ENCODE measurements at places on chromosomes 4 and X.

DNA sequence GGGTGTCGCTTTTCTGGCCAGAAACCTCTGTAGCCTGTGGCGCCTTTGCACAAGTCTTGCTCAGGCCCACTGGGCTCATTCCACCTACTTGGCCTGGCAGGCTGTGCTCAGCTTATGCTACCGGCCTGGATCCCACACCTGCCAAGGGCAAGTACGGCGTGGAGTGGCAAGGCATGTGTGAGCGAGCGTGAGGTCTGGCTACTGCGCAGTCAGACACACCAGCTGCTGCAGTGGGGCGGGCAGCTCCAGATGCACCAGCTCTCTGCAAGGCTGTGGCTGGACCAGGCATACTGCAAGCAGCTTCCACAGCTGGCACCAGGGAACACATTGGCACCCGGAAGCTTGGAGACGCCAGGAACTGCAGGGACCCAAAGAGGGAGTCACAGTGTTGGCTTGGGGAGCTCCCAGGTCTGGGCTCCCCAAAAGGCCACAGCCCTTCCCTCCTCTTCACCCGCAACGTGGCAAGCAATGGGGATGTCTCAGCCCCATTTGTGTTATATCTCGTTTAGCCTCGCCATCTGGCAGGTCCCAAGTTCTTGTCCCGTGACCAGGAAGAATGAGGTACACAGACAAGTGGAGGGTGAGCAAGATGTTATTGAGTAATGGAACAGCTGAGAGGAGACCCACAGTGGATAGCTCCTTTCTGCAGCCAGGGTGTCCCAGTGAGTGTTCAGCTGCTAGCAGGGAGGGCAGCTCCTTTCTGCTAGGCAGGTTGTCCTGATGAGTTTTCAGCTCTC, 3.8 kb upstream of the FBXW7 start:
- DNase-seq: no peak

DNA sequence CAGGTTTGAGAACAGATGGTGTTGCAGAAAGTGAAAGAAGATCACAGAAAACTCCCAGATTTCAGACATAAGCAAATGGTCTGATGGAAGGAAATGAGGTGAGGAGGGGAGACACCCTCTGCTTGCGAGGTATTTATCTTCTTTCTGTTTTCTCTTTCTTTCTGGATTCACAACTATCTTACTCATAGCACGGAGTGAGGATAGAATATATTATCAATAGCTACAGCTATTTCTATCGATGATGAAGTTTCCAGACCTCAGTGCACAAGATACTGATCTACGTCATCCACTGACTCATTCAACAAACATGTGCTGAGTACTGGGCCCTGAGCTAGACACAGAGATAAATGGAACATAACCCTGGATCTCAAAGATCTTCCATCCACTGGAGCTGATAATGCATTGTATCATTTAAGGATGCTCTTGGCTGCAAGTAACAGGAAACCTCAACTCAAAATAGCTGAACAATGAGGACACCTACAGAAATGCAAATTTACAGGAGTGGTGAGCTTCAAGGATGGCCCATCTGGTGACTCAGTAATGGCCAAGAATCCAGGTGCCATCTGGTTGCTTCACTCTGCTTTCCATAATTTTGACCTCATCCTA, 21.2 kb downstream of the SLC2A9 start:
- DNase-seq: no peak

- DNase-seq: no peak
Observed at GRCh38 chr4:32191961-32192360, 1471.8 kb downstream of the PCDH7 start.

DNA sequence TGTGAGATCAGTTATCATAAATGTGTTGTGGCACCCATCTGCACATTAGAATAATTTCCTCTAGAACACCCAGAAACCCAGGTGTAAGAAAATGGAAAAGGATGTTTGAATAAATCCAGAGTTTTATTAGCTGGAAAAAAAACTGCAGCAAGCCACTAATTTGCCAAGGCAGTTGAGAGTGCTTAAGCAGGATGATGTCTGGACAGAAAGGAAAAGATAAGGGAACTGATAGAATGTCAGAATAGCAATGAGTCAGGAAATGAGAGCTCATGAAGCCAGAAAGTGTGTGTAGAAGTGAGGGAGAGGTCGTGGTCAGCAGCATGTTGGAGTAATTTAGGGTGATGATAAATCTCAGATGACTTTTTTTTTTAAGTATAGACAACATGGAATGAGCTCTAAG, 15.2 kb upstream of the NEUROG2 start:
- DNase-seq: no peak

GRCh38 chr4:140351093-140352075, 22.1 kb upstream of the SCOC start:
- DNase-seq: no peak

- peak; percentile 15 for DNase-seq
Observed at GRCh38 chr4:42280327-42281095, 116.8 kb upstream of the SHISA3 start.

GRCh38 chr4:70704931-70705182, 16.5 kb downstream of the UTP3 start:
- no peak for DNase-seq
